ENCODE measurements at places on chromosomes 2 and 18. TPM values are rescaled to one million over a fixed set of nuclear protein-coding genes. Genes with fewer than 3 reads are reported as not detected.

The CYP20A1 gene
- total RNA-seq = 11.5 TPM

The KRCC1 gene
- total RNA-seq = 22.0 TPM

The SIX2 gene
- not detected for total RNA-seq

The SERPINB4 gene
- 24.4 TPM for total RNA-seq

The IGFBP2 gene
- total RNA-seq = 174 TPM

The FHOD3 gene
- 5.8 TPM for total RNA-seq
